ENCODE measurements at places on chromosomes 3 and 15.

- DNase-seq = no peak
Measured at GRCh38 chr3:189563853-189564563, 67.2 kb upstream of the TP63 start.

GRCh38 chr3:112470788-112471187, 28.5 kb downstream of the BTLA start:
- no peak for DNase-seq

GRCh38 chr3:127779747-127780146, 42.6 kb downstream of the MGLL start:
- no peak for DNase-seq

- no peak for DNase-seq
Measured at GRCh38 chr3:184656458-184656828, 55.4 kb downstream of the MAGEF1 start.

DNA sequence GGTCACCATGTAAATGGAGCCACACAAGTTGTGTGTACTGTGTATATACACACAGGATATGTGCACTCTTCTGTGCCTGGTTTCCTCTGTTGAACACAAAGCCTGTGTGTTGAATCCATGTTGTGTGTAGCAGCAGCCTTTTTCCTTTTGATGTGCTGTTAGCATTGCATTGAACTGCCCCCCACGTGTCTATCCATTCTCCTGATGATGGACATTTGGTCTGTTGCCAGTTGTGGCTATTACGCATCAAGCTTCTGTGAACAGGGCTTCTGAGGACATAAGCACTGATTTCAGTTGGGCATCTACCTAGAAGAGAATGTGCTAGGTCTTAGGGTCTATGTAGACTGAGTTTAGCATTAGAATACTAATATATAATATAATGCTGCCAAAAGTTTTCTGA, 77.4 kb downstream of the LSM3 start:
- no peak for DNase-seq

DNA sequence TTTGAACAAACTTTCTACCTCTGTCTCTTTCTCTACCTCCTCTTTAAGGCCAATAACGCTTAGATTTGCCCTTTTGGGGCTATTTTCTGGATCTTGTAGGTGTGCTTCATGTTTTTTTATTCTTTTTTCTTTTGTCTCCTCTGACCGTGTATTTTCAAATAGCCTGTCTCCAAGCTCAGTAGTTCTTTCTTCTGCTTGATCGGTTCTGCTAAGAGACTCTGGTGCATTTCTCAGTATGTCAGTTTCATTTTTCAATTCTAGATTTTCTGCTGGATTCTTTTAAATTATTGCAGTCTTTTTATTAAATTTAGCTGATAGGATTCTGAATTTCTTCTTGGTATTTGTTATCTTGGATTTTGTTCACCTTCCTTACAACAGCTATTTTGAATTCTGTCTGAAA, 148.7 kb downstream of the RSRC1 start:
- DNase-seq = no peak

DNA sequence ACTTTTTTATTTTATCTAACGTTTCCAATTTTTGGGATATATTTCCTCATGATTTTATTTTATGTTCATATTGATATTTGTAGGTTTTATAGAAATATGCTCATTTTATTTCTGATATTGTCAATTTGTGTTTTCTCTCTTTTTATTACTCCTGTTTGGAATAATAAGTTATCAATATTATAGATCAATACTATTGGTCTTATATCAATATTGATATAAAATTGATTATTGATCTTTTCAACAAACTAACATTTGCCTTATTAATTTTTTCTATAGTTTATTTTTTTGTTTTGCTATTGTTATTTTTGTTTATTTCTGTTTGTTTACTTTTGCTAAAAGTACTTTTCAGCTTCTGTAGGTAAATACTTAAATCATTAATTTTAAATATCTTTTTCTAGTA, 90.8 kb upstream of the CNTN6 start:
- no peak for DNase-seq

- no peak for DNase-seq
Measured at GRCh38 chr3:46321461-46322104, 32.3 kb upstream of the CCR2 start.

- no peak for DNase-seq
Measured at GRCh38 chr3:16460273-16460672, 53.2 kb downstream of the RFTN1 start.

DNA sequence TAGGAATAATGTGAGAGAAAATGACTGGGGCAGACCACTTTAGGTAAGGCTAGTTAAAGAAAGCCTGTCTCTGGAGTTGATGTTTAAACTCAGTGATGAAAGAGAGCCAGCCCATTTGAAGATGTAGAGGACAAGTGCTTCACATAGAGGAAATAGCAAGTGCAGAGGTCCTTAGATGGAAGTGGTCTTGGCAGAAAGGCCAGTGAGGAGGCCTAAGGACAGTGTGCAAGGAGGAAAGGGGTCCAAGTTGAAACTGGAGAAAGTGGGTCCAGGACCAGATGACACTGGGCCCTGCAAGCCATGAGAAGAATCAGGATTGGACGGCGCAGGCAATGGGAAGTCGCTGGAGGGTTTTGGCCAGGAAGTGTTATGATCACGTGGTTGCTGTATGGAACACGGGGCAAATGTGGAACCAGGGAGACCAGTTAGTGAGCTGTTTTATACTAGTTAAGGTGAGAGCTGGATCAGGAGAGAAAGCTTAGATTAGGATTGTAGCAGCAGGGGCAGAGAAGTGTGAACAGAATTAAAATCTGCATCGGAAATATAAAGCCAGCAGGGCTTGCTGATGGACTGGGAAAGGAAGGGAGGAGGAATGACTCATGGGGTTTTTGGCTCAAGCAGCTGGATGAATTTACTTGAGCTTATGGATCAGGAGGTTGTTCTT, 48.0 kb upstream of the SCAANT1 start:
- no peak for DNase-seq

DNA sequence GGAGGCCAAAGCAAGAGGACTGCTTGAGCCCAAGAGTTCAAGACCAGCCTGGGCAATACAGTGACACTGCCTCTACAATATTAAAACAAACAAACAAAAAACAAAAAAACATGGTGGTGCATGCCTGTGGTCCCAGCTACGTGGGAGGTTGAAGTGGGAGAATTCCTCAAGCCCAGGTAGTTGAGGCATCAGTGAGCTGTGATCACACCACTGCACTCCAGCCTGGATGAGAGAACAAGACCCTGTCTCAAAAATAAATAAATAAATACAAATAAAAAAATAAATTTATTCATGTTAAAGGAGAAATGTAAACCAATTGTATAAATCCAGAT, 200.6 kb downstream of the BCHE start:
- DNase-seq = no peak

GRCh38 chr3:35528728-35529127, 110.6 kb upstream of the ARPP21 start:
- no peak for DNase-seq

GRCh38 chr3:98646680-98647079, 53.3 kb upstream of the CPOX start:
- no peak for DNase-seq

- no peak for DNase-seq
Measured at GRCh38 chr3:185631508-185632206, 45.6 kb downstream of the SENP2 start.

- no peak for DNase-seq
Measured at GRCh38 chr15:58495891-58496408, 64.2 kb downstream of the LIPC start.

DNA sequence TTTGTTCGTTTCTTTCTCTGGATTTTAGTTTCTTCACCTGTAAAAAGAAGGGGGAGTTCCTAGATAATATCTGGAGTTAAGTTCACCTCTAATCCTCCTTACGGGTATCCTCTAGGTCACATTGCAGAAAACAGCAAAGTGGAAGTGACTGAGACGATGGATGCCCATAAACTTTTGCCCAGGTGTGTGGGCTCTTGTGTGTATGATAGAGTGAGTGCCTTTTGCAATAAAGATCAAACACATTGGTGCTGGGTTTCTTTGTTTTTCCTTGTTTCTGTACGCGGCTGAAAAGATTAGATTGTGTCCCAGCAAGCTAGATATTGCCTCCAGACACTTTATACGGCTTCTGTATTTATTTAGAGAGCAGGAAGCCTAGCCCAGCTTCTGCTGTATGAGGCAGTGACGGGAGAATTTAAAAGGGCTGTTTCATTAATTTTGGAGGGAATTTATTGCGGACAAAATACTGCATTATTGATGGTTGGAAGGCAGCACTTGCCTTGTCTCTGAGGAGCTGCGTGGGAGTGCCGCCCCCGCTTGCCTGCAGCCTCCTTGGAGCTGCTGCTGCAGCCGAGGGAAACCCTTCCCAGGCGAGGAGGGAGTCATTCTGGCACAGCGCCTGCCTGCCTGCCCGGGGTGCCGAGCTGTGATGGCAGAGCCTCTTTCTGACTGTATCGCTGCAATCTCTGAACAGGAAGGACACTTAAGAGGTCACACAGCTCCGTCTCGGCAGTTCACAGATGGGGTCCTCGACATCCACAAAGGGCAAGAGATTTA, 38.5 kb downstream of the PYDC2 start:
- peak; percentile 44 for DNase-seq

- DNase-seq = peak; percentile 58
Measured at GRCh38 chr3:149936812-149937230, 33.9 kb downstream of the PFN2 start.

- DNase-seq = no peak
Measured at GRCh38 chr3:125602752-125603649, 7.7 kb upstream of the OSBPL11 start.

DNA sequence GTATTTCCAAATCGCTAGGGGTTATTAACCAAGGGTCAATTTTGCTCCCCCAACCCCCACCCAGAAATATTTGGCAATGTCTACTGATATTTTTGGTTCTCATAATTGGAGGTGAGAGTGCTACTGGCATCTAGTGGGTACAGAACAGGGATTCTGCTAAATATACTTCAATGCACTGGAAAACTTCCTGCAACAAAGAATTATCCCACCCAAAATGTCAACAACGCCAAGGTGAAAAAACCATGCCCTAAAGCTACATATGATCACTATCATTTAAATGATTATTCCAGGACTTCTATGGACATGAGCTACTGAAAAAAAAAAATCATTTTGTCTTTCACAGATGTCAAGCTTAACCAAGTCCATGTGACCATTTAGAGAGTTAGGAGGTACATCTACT, 867.9 kb downstream of the FHIT start:
- DNase-seq = no peak

GRCh38 chr3:172776049-172776717, 25.7 kb downstream of the ECT2 start:
- DNase-seq = no peak

DNA sequence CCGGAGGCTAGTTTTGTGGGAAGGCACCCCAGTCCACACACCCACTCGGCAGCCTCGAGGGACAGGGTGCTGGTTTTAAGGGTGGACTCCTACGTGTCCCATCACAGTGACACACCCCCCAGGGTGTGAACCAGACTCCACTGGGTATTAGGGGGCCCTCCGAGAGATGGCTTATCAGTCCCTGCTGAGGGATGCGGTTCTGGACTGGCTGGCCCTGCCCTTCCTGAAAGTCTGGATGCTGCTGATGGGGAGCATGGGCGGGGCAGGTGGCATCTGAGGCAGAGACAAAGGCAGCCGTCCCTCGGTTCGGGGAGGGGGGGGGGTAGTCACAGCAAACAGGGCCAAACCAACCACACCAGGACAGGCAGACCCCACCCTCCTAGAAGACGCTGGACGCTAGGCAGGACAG, 939 bp upstream of the ULK3 start:
- DNase-seq = no peak

DNA sequence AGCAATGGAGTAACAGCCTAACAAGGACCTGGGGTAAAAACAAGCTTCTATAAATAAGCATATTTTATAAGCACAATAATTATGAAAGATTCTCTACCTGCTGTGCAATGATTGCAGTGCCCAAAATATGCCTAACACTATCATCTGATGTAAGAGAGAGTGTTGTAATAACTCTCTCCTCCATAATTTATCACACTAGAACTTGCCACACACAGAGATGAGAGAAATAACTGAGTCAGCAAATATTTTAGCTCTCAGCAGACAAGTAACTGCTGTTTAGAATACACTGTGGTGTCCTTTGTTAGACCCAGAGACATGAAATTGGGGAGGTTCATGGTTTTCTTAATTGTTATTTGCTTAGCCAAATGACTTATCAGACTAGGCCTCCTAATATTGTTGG, 105.3 kb upstream of the ACP3 start:
- DNase-seq = no peak

GRCh38 chr15:91227766-91228165, 127.7 kb downstream of the SV2B start:
- no peak for DNase-seq

DNA sequence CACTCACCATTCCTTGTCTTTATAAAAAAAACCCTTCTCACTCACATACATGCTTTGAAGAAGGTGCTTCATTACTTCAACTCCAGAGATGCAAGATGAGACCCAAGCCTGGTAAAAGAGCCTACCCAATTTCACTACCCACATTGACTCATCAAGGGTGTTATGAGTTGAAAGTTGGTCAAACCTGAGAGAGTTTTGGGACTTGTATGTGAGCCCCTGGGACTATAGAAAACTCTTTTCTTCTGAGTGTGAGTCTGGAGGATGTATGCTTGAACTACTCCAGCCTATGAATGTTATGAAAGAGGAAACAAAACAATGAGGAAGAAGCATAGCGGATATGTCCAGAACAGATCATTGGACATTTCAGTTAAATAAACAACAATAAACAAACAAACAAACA, 106.5 kb upstream of the SATB1 start:
- no peak for DNase-seq

GRCh38 chr3:165457096-165457495, 260.9 kb upstream of the SLITRK3 start:
- DNase-seq = no peak

DNA sequence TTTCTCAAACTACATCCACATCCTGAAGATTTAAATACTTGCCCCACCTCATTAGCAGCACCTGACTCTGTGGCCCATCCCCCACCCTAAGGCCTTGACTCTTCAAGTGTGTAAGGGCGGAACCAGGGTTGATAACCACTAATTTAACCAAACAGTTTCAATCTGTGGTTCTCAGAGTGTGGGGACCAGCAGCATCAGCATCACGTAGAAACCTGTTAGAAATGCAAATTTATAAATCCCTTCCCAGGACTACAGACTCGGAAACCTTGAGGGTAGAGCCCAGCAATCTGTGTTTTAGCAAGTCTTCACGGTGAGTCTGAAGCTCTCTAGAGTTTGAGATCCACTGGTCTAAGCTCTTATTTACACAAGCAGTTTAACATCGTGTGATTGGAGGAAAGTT, 12.4 kb downstream of the GNB4 start:
- DNase-seq = no peak

GRCh38 chr3:174100744-174101143, 703.2 kb downstream of the NLGN1 start:
- no peak for DNase-seq

GRCh38 chr3:36600404-36600803, 163.9 kb downstream of the DCLK3 start:
- DNase-seq = no peak

DNA sequence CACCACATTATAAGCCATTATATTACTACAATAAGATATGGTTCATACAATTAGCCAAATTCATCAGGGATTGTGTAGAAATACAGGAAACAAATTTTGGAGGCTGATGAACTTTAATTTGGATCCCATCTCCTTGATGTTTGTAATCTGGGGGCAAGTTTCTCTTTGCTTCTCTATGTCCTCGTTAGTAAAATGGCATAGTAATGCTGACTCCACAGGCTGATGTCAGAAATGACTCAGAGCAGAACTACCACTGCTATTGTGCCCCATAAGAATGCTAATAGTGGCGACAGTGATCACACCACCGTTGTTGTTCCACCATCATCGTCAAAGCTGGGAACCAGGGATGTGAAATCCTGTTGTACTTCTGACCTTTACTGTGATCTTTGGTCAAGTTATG, 722.3 kb upstream of the LMCD1 start:
- DNase-seq = no peak

Measured in NCI-H1436 (cell line).